ENCODE measurements at places on chromosomes 3 and 15.

GRCh38 chr15:100140527-100141308 is 201.1 kb downstream of the ADAMTS17 start:
- DNase-seq: no peak

DNA sequence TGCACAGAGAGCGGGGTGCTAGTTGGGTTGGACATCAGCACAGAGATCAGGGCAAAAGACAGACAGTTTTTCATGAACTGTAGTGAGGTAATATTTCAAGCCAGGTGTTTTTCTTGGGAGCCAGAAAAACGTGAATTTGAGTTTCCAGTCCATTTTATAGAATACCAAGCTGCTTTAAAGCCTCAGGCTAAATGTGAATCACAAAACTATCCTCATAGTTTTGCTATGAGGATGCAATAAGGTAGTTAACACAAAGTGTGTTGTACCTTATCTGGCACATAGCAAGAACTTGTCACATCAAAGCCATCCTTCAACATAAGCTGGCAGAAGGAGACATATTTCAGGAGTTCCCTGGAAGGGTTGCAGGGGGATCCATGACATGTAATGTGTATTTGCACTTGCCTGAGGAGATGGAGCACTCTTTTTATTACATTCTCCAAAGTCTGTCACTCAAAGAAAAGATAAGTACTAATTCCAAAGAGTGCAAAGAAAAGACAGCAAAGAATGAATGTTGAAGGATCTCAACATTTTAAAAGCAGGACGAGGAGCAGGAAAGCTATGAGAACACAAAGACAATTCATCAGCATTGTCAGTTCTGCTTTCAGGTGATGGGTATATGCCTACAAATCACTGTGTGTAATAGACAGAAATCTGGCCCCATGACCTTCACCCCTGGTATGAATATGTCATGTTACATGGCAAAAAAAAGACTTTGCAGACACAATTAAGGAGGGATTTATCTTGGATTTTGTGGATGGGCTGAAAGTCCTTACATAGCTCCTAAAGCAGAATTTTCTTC is 1046.4 kb downstream of the NTRK3 start:
- DNase-seq: no peak

GRCh38 chr3:188788621-188789081 is 383.1 kb upstream of the TPRG1 start:
- no peak for DNase-seq

GRCh38 chr15:77974416-77975331 is 102.8 kb downstream of the TBC1D2B start:
- DNase-seq: no peak

DNA sequence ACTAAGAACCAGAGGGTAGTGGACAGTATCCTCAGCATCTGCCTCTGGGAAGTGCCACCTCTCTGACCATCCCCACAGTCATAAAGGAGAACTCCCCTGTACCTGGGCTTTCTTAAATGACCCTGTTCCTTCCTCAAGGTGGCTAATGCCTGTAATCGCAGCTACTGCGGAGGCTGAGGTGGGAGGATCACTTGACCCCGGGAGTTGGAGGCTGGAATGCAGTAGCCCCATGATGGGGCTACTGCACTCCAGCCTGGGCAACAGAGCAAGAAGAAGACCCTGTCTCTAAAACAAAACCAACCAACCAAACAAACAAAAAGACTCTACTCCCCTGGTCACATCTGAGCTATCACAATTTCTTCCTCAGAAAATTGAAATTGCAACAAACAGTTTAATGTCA is 848 bp upstream of the BUB1B start:
- no peak for DNase-seq

DNA sequence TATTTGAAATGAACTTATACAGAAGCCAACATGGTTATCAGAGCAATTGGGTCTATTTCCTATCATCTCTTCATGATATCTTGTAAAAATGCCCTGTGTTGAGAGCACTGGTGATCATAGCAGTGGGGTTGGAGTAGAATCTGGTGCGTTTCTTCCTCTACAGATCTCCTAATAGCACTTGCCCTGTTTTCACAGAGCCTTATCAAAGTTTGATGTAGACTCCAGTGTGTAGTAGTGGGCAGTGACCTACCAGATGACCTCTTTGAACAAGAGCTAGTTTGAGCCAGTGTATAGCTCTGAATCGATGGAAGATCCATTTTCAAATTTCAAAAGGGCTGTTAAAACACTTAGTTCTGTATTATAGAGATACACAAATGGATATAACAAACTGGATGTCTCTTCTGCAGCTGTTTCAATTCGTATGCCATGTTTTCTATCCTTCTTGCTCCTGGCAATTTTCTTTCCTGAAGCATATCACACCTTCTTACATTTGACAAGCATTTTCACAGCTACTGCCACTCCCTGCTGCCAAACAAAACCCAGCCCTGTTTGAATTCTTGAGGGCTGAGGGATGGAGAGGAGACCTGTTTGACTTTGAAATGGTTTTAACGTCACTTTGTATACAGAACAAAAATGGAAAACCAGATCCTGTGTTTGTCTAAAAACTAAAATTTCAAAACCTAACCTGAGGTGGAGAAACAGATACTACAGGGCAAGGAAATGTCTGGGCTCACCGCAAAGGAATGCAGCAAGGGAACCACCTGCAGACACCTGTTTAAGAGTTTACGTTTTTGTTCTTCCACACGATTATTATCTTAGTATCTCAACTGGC is 354.5 kb upstream of the TPRG1 start:
- no peak for DNase-seq

- DNase-seq: no peak
Observed at GRCh38 chr3:175378348-175378747, 519.2 kb downstream of the NAALADL2 start.

GRCh38 chr3:71245971-71246880 is 337.3 kb downstream of the FOXP1 start:
- DNase-seq: no peak

GRCh38 chr3:142269767-142270166 is 44.4 kb upstream of the GK5 start:
- no peak for DNase-seq

GRCh38 chr15:68344600-68344999 is 67.1 kb downstream of the FEM1B start:
- DNase-seq: no peak

- DNase-seq: no peak
Observed at GRCh38 chr3:161510510-161511260, 14.1 kb downstream of the OTOL1 start.

DNA sequence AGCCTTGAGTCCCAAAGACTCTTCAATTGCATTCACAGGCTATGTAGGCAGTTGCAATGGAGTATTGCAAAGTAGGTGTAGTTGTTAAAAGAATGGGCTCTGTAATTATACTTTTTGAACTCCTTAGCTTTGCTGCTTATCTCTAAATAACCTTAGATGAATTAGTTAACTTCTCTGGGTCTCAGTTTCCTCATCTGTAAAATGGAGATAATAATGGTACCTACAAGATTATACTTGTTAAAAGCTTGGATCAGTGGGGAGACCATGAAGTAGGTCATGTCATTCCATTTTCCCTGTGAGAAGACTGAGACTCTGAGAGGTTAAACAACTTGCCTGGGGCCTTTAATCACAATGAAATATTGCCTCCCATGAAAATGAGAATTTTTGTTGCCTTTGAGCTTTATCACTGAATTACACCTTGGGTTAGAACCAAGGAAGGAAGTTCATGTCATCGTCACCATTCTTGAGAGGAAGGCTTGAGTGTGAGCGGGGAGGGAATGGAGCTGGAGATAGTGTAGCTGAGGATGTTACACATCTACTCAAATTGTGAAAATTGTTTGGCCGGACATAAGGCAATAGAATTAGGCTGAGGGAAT is 38.1 kb downstream of the CTDSPL start:
- DNase-seq: no peak

- DNase-seq: no peak
Observed at GRCh38 chr3:30951826-30952225, 57.4 kb upstream of the GADL1 start.

- DNase-seq: no peak
Observed at GRCh38 chr15:60477164-60477563, 1.8 kb downstream of the ICE2 start.

- DNase-seq: no peak
Observed at GRCh38 chr15:85545752-85546151, 165.3 kb downstream of the AKAP13 start.

DNA sequence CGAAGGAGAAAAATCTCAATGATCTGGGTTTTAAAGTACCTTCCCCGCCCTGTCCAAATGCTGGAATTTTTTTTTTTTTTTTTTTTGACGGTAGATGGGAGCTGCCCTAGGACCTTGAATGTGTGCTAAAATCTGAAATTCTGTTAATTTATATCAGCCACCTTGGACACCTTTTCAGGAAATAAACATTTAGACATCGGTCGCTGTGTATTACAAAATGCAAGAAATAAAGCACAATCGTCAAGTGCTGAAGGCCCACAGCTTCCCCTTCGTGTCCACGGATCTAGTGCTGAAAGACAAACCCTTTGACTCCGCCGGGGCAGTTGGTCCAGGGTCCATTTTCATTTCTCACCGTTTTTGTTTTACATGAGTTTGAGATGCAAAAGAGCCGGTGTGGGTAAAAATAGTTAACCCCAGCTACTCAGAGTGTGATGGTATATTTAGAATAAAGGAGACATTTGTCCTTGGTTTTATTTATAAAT is 90.2 kb upstream of the CHD2 start:
- DNase-seq: peak; percentile 63

GRCh38 chr3:11779626-11780025 is 67.1 kb downstream of the TAMM41 start:
- no peak for DNase-seq

DNA sequence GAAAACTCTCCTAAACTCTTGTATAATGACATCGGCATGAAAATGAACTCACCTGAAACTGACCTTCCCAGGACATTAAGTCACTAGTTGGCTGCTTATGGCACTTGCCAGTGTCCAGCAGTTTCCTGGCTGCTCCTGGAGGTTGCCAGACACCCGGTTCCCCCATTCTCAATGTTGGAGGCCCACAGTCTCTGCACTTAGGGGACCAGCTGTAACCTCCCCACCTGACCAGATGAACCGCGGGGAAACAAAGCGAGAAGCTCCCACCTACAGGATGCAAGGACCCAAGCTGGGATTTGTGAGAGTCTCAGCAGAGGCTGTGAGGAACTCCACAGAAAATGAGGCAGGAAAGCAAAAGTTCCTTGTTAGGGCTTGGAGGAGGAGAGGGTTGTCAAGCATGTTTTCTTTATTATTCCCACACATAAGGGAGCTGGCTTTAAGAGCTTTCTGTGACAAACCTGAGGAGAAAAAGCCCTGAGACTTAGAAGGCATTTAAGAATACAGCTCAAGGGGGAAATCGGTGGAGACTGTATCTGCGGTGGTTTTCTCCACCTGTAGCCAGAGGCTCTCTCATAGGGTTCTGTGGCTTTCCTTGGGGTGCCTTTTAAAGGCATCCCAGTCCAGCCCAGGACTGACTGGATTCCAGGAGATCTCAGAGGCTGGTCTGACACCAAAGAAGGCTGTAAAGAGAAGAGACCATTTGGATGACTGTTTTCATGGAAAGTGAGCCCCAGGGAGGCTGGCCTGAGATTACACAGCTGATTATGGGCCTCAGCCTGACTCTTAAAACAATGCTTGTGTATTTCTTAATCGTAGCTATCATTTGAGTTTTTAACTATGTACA is 4.6 kb downstream of the TPM1 start:
- DNase-seq: no peak

GRCh38 chr15:78129751-78130287 is 1.4 kb downstream of the CIB2 start:
- no peak for DNase-seq

DNA sequence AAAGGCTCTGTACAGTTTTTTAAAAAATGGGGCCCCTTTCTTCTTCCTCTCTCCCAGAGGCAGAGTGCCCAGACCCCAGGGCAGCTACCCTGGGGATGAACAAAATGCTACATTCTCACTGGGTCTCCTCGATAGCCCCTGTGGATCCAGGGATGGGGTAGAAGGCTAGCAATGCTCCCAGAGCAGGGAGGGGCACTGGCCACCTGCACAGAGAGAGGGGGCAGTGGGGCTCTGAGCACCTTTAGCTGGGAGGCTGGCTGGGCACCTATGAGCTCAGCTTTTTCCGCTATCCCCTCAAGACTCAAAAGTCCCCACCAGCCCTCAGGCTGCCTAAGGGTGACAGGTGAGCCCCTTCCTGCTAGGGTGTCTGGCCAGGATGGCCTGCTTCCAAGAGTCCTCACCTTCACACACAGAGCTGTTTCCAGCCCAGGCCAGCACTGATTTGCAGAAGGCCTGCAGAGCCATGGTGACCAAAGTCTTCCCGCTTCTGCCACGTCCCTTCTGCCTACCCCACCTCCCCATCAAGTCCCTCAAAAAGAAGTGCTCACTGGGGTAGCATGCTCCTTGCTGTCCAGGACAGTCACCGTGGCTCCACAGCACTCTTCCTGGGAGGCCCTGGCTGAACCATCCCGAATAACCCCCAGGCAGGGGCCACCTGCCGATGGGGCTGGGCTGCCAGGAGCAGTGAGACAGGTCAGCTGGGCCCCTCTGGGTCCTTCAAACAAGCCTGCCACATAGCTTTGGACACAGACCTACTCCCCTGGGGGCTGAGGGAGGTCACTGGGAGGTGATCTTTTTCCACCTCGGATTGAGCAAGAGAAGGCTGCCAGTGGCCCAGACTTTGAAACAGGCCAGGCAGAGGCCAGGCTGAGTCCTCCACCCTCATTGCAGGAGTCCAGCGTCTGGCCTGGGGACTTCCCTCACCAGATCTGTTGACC is 20.4 kb downstream of the BMF start:
- peak; percentile 84 for DNase-seq

GRCh38 chr3:48738926-48739616 is 22.1 kb upstream of the IP6K2 start:
- no peak for DNase-seq

DNA sequence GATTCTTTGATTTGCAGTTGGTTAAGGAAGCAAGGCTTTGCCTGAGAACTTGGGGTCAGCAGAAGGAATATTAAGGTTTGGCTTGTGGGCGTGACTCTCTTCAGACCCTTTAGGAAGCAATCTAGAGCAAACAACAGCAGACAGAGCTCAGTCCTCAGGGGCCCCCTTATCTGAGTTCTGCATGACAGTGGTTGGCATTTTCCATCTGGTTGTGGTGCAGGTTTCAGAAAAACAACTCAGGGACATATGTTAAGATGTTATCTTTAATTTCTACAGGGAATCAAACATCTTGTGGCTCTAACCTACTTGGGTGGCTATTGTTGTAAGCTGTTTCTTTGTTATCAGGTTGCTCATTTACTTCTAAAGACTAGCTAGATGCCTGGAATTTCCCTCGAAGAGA is 141.4 kb downstream of the VPS8 start:
- DNase-seq: no peak

GRCh38 chr15:53412542-53412941 is 346.9 kb downstream of the WDR72 start:
- DNase-seq: no peak

- no peak for DNase-seq
Observed at GRCh38 chr3:103381296-103382079, 946.7 kb downstream of the ZPLD1 start.

Measured in right lobe of liver (tissue), 6 donors.